Stimulated activated CD4-positive, alpha-beta T cell treated with anti-CD3 and anti-CD28 coated beads, Interleukin-1b, Interleukin-23, amount 100 ng/mL, for 48 hours (primary cell): ENCODE measurements at places on chromosomes 3 and 15.
A peak's percentile ranks its signal among the peaks of the same experiment; 100 is the strongest.

DNA sequence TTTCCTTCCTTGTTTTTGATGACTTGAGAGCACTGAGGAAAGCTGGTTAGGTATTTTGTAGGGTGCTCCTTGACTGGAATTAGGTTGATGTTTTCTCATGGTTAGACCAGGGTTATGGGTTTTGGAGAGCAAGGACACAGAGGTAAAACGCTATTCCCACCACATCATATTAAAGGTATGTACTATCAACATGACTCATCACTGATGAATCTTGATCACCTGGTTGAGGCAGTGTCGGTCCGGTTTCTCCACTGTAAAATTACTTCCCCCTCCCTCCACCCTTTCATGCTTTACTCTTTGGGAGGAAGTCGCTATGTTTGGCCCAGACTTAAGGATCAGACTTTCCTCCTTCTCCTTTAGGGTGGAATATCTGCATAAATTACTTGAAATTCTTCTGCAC is 201.6 kb downstream of the EDEM1 start:
- DNase-seq, result no peak

DNA sequence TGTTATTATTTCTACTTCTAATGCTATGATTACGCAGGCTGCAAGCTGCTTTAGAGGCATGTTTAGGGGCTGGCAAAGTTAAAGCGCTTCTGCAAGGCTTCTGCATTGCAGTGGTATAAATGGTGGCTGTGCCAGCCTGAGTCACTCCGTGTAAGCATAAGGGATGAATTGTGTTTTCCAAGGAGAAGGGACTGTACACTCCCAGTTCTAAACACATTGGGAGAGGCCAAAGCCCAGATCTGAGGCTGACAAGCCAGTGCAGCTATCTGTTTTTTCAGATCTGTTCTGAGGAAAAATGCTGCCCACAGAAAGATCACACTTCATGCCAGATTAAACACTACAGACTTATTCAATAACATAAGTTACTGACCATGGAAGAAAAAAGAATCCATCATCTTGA is 83.8 kb downstream of the PRICKLE2 start:
- DNase-seq, result no peak

DNA sequence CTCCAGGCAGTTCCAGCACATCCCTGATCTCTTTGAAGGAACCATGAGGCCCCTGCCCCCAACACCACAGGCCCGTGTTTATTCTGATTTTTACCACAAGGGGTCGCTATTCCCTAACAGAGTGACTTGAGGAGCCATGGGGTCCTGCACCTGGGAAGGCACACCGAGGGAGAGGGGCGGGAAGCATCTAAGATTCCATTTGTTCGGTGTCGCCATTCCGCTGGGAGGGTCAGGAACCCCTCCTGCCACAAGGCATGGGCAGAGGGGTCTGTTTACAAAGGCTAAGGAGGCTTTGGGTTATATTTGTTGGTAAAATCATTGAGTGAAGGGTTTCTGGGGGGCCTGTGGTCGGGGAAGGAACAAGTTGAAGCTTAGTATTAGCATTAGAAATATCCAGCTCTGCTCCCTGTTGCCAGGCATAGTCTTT is 77.1 kb downstream of the WDR76 start:
- DNase-seq, result peak; percentile 50

DNA sequence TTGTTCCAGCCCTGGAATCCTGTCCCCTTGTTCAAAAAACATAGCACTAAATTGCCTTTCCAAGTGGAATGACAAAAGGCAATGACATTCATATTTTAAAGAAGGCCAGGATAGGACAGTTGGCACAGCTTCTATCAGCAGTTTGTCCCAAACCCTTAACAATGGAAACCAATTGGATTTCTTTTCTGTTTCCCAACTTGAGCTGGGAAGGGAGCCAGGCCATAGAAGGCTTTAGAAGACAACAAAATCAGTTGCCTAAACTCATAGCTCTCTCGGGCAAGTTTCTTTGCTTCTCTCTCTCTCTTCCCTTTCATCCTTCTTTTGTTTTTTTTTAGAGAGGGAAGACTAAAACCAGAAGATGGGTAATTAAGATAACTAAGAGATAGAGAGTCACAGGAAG is 227.7 kb upstream of the TPRG1 start:
- DNase-seq, result no peak

DNA sequence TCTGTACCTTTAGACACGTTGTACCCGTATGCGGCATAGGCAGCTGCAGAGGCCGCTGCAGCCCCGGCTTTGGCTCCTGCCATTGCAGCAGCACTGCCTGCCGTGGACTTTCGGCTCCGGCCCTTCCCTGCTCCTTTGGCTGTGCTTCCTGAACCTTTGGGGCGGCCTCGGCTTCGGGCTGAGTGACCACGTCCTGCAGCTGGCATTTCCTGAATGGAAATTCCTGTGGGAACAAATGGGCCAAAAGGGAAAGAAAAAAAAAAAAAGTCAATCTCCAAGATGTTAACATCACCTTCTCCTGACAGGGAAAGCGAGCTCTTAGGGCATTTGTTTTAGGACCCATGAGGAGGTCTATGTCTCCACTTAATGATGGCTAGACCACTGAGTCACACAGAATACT is 29.6 kb downstream of the CHAC1 start:
- DNase-seq, result no peak

DNA sequence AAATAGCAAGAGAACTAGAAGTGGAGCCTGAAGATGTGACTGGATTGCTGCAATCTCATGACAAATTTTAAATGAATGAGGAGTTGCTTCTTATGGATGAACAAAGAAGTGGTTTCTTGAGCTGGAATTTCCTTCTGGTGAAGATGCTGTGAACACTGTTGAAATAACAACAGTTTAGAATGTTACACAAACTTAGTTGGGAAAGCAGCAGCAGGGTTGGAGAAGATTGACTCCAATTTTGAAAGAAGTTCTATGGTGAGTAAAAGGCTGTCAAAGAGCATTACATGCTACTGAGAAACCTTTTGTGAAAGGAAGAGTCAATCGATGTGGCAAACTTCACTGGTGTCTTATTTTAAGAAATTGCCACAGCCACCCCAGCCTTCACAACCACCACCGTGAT is 220.9 kb upstream of the LRRFIP2 start:
- no peak for DNase-seq

DNA sequence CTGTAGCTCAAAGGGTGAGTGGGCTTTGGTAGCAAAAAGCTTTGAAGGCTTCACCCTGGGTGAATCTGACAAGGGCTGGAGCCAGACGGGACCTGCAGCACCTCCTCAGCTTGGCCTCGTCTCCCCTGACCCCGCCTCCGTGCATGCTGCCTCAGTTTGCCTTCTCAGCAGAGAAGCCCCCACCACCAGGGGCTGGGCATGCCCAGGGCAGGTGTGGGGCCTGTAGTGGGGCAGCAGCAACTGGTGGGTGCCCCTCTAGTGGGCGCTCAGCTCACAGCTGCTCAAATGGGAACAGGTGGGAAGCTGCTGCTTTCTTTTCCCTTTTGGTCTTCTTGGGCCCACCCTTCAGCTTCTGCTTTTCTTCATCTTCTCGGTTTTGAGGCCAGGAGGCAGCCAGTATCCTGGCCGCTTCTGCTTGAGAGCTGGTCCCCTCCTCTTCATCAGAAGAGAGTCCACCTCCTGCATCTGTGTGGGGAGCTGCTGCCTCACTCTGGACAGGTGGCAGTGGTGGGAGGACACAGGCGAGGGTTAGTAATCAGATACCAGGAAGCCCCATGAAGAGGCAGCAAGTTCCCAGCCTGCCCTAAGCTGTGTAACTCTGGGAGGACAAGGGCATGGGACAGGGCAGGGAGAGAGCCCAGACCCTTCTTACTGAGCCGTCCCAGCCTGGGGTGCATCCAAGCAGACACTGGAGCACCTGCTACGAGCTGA is 21.0 kb downstream of the TMEM43 start:
- DNase-seq, result no peak

GRCh38 chr3:143168855-143169192 is 49.3 kb downstream of the CHST2 start:
- DNase-seq, result no peak

DNA sequence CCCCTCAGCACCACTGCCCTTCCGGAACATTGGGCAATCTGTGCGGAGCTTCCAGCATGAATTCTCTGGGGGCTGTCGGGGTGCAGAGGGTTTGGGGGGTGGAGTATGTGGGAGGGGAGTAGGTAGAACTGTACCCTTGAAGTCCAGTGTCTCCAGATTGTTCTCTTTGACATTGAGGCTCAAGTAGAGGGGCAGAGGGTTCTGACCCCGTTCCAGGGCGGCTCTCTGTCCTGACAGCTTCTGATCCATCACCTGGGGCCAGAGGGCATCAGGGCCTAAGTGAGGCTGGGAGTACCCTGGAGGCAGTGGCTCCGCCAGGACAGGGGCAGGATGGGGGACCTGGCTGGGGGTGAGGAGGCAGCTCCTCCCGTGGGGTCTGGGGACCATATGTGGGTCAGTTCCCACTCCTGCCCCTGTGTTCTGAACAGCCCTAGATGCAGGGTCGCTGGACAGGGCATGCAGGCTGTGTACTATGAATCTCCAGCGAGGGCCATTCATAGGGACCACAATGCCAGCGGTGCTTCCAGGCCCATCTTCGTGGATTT is 22.1 kb downstream of the PLA2G4D start:
- no peak for DNase-seq

DNA sequence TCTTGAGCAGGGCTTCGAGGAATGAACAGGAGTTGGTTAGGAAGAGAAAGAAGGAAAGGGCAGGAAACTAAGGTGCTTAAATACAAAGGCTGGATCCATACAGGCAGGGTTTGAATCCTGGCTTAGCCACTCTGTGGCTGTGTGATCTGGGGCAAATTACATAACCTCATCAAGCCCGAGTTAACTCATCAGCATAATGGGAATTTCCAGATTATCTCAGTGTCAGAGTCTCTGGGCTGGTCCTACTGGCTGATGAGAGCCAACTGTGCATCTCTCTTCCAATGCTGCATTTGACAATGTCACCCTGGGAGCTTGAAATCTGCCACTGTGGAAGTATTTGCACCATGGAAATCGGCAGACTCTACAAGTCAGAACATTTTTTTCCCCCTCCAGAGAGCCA is 83.8 kb upstream of the SLC6A6 start:
- DNase-seq, result no peak

GRCh38 chr15:93942269-93942694 is 289.1 kb upstream of the MCTP2 start:
- DNase-seq, result no peak

DNA sequence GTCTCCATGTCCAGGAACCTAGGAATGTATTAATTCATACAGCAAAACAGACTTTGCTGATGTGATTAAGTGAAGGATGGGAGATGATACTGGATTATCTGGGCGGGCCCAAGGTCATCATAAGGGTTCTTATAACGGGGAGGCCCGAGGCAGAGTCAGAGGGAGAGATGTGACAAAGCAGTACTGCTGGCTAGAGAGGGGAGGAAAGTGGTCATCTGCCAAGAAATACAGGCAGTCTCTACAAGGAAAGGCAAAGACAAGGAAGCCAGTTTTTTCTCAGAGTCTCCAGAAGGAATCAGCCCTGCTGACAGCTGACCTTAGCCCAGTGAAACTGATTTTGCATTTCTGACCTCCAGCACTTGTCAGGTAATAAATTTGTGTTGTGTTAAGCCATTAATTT is 66.2 kb upstream of the CORO2B start:
- DNase-seq, result no peak

DNA sequence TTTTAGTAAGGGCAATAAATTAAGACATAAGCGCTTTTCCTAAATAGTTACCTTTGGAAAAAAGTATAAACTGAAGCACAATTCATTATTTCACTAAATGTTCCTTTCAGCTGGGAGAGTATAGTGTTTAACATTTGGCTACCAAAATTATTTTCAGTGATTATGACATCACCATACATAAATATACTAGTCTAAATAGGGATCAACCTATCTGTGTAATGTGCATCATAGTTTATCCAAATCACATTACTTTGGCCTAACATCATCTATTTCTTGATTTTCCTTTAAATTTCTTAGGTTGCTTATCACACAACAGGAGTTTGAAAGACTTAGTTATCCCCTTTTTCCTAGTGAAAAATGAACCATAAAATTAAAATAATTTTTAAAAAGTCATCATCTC is 738.9 kb downstream of the ROBO1 start:
- DNase-seq, result no peak

- no peak for DNase-seq
Measured at GRCh38 chr3:184560531-184560930, 1.1 kb upstream of the EPHB3 start.

DNA sequence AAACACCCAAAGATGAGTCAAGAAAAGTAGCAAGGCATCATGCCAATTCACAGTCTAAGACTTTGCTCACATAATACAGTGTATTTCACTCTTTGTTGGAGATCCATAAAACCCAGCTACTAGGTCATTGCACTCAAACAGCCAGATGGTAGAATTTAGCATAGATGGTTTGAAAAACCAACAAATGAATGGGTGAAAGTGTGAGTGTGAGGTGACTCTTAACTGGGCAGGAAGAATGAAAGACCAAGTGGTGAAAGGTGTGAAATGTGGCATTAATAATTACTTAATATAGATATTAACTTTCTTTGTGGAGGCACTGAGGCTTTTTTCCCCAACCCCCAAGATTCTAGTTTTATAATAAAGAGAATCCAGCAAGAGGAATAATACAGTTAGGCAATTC is 159.5 kb downstream of the SQOR start:
- no peak for DNase-seq

- no peak for DNase-seq
Measured at GRCh38 chr15:65641768-65642475, 20.2 kb downstream of the SLC24A1 start.

- DNase-seq, result no peak
Measured at GRCh38 chr3:125160606-125161371, 51.8 kb downstream of the SLC12A8 start.

DNA sequence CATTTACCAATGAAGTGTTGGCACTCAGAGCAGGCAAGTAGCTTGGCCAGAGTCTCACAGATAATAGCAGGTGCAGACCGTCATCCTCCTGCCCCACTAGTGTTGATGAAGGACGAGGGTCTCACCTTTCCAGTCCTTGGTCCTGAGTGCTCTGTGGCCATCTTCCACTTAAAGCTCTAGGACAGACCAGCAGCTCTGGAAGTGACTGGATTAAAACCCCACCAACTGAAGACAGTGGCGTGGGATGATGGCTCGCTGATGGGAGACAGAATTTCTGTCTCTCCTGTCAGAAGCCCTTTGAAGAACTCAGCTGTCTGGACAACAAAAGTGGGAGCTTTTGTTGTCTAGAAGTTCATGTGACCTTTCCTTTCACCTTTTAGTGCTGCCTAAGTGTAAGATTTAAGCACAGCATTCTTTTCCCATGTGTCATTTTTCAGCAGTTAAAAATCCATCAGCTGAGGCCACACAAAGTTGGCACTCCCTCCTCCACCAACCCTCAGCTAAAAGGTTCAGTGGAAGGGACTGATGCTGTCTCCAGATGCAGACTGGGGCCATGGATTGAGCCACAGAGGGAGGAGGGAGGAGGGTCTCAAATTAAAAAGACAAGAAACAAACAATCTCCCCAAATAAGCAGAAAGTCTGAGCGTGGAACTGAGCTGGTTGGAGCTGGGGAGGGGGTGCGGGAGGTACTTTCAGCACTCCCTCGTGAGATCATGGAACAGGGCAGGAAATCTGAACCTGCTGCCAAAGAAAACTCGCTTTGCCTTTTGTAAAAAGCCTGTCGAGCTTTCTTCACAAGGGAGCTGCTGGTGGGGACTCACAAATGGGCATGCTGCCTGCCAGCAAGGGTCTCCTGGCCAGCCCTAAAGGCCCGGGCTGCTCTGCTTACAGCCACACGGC is 148.5 kb upstream of the CTDSPL start:
- no peak for DNase-seq

- no peak for DNase-seq
Measured at GRCh38 chr3:26718315-26718714, 95.7 kb downstream of the LRRC3B start.

GRCh38 chr3:150968341-150969035 is 4.0 kb downstream of the CLRN1 start:
- no peak for DNase-seq
